ENCODE measurements at places on chromosomes 3 and 15.

DNA sequence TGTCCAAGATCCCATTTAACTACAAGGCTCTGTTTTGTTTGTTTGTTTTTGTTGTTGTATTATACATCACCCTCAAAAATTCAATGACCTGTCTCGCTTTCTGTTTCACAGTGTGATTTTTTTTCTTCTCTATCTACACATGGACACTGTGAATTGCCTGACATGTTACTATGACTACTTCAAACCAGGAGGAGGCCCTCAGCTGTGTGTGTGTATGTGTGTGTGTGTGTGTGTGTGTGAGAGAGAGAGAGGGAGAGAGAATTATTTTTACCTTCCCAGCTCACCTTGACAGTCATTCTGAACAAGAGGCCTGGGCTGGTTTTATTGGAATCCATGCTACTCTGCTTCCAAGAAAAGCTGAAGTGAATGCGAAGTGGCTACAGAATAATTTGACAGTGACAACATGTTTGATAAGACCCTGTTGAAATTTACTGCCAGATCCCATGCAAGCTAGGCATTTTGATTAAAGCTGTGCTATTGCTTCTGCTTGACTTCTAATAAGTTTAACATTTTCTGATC is 841.4 kb downstream of the NSUN3 start:
- DNase-seq = no peak

DNA sequence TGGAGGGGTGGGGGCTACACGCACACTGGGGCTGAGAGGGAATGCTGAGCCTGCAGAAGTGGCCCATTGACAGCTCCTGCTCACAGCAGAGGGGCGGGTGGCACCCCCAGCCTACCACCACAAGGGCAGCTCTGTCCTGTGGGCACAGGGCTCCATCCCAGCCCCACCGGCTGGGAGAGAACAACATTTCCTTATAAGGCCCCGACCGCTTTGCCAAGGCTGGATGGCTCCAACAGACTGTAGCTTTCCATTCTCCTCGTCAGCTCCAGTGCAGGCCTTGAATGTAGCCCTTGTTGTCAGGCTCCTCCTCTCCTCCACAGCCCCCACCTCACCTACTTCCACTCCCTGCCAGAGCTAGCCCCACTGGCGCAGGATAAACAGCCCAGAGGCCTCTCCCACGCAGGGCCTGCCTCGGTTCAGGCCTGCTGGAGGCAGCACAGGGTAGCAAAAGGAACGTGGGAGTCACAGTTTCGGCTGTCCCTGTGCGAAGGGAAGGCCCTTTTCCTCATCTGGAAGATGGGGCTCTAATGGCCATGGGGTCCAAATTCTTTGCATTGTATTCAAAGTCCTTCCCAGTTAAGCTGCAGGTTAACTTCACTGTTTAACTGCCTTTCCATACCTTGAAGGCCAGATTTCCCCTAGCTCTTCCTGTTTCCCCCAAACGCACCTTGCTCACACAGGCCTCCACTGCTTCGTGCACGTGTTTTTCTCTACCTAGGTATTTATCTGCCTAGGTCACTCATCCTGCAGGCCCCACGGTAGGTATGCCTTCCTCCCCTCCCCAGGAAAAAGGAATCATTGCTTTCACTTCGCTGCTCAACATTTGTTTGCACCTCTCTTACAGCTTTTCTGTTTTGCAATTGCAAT is 101.6 kb upstream of the LPP start:
- DNase-seq = no peak

DNA sequence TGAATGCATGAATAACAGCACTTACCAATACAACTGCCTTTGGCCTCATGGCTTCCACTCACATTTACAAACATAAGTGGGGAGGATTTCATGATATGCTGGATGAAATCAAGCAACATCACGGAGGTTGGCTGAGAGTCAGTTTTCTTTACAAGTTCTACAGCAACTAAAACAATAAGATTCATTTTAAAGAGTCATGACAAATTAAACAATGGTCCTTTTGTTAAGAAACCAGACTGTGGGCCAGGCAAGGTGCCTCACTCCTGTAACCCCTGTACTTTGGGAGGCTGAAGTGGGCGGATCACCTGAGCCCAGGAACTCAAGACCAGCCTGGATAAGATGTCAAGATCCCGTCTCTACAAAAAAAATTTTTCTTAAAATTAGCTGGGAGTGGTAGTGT is 12.4 kb downstream of the ATR start:
- no peak for DNase-seq

DNA sequence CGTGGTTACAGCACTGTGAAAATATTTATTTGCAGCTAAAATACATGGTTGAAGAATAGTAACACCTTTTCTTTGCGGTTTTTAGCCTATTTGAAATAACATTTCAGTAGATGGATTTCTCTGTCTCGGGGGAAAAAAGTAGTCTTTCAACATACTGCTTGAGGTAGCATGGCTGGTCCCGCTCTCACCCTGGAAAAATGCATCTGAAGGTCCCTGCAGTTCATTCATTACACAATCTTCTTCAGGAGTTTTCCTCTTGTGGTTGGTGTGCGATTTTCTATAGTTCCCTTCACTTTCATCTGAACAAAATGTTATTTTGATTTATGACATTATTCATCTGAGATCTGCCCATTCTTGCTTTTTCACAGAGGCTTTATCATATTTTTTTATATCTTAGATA is 75.9 kb downstream of the STRIT1 start:
- DNase-seq = no peak

DNA sequence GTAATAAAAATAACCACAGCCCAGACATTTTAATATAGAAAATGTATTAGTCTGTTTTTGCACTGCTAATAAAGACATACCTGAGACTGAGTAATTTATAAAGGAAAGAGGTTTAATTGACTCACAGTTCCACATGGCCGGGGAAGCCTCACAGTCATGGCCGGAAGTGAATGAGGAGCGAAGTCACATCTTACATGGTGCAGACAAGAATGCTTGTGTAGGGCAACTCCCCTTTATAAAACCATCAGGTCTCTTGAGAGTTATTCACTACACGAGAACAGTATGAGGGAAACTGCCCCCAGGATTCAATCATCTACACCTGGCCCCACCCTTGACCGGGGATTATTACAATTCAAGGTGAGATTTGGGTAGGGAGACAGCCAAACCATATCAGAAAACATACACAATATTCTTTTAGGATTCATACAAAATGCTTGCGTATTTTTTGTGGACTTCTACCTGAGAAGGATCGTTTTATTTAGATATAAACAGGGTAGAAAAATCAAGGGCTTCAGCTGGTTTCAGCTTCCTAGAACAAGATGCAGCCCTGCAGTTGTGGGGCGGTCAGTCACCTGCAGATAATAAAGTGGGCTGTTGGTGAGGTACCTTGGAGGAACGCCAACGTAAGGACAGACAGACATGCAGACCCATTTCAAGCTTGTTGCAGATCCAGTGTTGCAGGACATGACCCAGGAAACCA is 101.9 kb downstream of the TNIK start:
- no peak for DNase-seq

- no peak for DNase-seq
These were observed 275.6 kb downstream of the ZNF621 start for GRCh38 chr3:40800343-40800742.

- DNase-seq = no peak
These were observed 104.4 kb upstream of the GOLGA6L6 start for GRCh38 chr15:20645956-20646355.

Data from NCI-H1092 (cell line).